ENCODE measurements at places on chromosomes 5 and 9.

- peak; percentile 14 for DNase-seq
Measured at GRCh38 chr9:91166796-91167366, 194.8 kb downstream of the AUH start.

DNA sequence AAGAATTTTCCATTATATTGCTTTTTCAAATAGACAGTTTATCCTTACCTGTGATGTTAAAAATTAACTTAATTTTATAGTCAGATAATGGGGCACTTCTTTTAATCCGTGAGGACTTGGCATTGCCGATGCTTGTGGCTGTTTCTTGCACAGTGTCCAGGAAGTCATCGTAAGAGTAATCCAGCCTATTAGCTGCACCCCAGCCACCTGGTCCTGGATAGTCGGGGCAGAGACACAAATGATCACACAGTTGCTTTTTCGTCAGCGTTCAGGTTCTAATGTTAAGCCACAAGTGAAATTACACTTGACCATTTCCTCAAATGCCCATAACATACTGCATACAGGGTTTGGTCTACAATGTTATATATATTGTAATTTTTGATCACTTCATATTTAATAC is 107.4 kb downstream of the SVEP1 start:
- no peak for DNase-seq

DNA sequence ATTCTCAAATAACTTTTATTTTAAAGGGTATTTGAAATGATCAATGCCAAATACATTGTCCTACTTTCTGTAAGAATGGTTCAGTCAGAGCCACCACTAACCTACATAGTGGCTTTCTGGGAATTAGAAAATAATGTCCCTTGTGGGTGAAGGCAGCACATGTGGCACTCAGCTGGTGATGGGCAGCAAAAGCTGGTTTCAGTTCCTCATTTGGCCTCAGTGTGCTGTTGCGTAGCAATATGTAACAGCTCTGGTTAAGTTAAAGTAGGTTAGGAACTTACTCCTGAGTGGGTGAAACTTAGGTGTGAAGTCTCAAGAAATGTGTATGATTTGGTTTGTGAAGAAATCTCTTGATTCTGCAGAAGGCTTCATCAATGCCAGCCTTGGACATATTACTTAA is 99.6 kb upstream of the SPEF2 start:
- DNase-seq, result peak; percentile 19

DNA sequence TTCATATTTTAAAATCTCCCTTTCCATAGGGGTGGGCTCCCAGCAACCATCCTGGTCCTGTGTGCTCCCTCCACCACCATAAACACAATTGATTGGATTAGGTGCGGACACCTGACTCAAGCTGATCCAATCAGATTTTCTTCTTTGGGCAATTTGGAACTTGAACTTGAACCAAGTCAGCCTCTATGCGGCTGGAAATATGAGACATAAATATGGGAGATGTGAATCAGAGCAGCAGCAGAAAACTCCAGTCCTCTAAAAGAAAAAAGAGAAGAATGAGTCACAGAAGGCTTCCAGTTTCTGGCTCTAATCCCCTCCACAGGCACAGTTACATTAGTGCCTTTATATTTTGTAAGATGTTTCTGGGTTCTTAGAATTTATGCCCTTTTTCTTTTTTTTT is 306.6 kb downstream of the MLLT3 start:
- DNase-seq, result no peak

- DNase-seq, result no peak
Measured at GRCh38 chr9:6351737-6352136, 23.6 kb downstream of the TPD52L3 start.

DNA sequence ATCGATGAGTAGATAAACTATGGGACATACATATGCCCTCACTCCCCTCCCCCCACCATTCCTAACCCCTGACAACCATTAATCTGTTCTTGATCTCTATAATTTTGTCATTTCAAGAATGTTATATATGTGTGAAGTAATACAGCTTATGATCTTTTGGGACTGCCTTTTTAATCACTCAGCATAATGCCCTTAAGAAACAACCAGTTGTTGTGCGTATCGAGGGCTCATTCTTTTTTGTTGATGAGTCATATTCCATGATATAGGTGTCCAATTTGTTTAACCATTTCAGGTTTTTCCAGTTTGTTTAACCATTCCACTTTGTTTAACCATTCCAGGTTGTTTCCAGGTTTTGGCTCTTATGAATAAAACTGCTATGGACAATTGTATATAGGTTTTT is 75.6 kb downstream of the ARHGEF28 start:
- DNase-seq, result no peak

DNA sequence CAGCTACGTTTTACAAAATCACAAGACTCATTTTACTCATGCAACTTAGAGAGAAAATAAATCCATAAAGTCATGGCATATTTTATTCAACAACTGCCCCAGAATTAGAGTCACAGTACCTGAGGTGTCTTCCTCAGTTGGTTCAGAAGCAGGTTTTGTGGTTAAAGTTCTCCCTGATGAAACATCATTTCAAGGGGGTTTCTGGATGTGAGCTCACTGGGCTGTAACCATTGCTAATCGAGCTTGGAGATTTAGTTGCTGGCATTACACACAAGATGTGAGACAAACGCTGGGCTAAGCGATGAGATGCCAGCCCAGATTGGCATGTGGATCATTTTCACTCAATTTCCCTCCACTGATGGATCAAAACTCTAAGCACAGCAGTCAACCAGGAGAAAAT is 131.3 kb downstream of the PRELID2 start:
- DNase-seq, result no peak

DNA sequence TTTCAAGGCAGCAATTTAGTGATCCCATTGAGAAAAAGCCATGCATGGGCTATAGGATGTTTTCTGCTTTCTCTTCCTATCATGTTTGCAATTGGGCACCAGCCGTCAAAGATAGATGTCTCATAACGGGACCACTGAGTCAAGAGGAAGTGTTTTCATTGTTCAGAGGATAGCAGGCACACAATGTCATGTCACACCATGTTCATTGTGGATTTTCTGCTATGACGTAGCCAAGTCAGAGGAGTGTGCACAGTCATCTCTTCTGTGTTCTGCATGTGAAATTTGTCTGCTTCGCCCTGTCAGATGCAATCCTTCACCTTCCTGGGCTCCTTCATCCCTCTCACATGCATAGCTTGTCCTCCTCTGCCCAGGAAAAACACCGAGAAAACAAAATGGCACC is 106.0 kb downstream of the CD180 start:
- no peak for DNase-seq

DNA sequence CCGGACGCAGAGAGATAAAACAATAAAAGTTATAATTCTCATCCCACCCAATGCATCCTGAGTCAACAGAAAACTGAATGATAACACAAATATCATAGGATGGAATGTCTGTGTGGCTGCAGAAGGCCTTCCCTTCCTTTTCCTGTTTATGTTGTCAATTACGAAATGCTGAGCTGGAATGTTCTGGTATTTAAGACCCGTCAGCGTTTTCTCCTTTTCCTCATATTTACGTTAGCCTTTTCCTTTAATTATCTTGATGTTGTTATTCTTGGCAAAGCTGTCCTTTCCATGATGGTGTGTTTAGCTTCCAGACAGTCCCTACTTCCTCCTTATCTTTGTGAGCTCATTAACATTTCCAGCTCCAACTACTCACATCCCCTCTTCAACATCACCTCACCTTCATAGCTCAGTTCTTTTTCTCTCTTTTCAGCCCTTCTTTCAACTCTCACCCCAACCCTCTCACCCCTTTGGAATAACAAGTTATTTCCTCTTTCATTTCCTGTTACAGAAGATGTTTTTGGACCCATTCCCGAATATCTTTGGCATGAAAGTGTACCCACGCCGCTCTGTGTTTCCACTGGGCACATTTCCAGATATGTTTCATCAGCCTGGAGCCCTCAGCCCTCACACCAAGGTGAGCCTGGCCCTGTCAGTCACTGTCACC is 221.6 kb downstream of the NR2F1-AS1 start:
- DNase-seq, result peak; percentile 67

- no peak for DNase-seq
Measured at GRCh38 chr5:125367702-125368101, 621.3 kb upstream of the ZNF608 start.

- no peak for DNase-seq
Measured at GRCh38 chr9:118034701-118035100, 330.5 kb downstream of the TLR4 start.

DNA sequence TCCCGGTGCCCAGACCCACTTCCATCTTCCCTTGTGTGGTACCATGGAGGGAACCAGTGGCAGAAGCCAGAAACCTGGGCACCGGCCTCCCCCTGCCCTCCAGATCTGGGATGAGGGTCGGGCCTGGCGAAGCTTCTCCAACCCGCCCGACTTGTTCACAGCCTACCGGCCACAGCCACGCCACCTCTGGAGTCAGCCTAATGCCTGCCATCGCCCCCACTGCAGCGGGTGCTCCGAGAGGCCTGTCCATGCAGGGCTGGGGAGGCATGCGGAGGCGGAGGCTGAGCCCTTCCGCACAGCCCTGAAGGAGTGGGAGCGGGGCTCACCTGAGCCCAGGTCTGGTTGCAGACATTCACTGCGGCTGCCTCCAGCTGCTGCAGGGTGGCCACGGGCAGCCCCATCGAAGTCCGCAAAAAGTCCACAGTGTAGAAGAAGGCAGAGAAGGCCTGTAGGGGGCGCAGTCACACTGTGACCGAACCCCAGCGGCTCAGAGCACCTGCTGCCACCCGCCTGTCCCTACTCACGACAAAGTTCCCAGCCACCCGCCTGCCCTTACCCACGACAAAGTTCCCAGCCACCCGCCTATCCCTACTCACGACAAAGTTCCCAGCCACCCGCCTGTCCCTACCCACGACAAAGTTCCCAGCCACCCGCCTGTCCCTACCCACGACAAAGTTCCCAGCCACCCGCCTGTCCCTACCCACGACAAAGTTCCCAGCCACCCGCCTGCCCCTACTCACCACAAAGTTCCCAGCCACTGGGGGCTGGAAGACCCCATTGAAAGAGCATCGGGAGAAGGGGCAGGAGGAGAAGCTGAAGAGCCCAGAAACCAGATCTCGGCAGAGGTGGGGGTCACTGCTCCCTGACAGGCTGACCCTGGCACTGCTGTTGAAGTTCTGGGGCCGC is 3.8 kb upstream of the NPDC1 start:
- DNase-seq, result peak; percentile 84

DNA sequence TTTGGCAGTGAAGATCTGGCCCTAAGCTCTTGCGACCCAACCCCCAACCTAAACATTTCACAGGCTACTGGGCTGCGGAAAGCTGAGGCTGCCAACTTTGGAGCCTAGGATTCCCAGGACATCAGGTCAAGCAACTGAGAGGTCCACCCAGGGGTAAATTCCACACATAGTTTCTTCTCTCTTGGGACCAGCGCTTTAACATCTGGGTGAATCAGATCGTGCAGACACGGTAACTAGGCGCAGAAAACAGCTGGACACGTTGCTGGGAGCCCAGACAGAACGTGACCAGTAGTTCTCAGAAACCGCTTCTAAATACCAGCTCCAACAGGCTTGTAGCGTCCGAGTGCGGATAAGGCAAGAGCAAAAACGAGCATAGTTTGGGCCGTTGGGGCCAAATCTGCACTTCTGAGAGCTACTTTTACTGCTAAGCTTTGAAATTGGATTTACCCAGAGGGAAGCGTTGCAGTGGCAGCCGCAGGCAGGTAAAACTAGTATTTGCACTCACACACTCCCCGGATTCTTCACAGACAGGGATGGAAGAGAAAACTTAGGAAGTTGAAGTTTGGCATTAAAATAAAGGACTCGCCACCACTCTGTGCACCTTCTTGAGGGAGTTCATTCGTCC is 11.8 kb downstream of the ITGA1 start:
- peak; percentile 86 for DNase-seq

GRCh38 chr9:95383185-95383676 is 65.7 kb upstream of the FANCC start:
- no peak for DNase-seq

DNA sequence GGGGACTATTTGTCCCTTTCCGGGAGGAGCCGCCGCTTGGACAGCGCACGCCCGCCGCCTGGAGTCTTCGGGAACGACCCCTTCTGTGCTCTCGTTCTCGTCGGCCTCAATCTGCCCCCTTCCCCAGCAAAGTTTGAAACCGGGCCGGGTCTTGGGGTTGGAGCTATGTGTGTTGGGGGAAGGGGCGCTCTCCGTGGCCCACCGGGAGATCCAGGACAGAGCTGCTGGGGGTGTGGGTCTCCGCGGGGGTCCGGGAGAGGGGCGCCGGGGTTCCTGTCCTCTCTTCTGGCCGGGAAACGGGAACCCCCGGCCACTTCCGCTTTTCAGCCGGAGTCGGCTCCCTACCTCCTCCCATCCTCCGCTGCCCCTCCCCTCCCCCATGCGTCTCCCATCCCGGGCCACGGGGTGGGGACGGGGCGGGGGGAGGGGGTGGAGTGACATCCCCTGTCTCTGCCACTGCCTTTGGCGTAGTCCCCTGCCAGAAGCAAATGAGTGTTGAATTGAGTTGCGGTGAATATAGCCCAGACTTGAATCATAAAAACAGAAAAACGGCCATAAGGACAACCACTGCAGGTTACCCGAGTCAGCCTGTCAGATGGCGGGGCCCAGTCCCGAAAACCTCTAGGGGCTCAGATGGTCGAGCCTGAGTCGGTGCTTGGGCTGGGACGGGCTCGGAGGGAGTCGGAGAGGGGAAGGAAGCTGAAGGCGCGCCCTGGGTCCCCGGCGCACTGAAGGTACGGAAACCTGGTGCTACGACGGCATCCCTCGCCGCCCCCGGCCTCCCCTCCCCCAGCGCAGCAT is 1.1 kb downstream of the CPLX2 start:
- DNase-seq, result no peak

- no peak for DNase-seq
Measured at GRCh38 chr5:160036884-160037283, 27.9 kb downstream of the TTC1 start.

- no peak for DNase-seq
Measured at GRCh38 chr9:124239249-124240073, 18.3 kb upstream of the NEK6 start.

DNA sequence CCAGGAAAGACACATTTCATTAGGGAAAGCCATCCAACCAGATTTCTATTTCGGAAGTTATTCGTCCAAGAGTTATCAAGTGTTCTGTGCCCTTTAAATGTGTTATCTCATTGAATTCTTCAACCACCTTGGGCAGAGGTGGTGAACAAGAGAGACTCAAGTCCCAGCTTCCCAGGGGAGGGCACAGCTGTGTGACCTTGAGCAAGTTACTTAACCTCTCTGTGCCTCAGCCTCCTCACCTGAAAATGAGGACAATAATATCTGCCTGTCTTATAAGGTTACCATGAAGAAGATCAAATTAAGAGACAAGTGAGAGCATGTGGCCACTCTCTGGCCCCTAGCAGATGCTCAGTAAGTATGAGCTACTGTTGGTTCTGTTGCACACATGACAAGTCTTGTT is 37.4 kb downstream of the WHRN start:
- no peak for DNase-seq

DNA sequence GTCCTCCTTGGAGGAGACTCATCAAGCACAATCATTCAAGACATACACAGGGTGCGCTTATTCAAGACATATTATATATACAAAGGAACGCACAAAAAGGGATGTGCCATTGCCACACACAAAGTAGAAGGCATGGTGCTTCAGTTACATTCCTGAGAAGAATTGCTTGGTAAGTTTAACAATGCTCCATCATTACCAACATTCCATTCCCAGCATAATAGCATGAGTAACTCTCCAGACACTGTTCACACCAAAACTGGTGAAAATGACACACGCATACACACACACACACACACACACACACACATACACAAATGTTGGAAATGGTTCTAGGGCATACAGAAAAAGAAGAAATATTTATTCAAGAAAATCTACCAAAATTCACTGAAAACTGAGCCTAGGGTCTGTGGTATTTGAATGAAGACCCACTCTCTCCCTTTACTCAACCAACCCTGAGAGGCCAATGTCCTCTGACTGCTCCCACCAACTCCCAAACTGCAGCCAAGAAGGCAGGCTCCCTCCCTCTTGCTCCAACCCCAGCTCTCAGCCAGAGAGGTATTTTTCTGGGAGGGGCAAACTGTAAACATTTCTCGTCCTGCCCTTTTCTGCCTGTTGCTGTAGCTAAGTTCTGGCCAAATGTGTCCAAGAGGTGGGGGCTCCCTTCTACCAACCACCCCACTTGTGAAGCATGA is 19.9 kb downstream of the UGT3A1 start:
- DNase-seq, result no peak
